Activated T-cell treated with anti-CD3 and anti-CD28 coated beads for 4 hours (primary cell): ENCODE measurements at places on chromosomes 4 and X.

GRCh38 chrX:340641-341423, 22.2 kb upstream of the GTPBP6 start:
- no peak for DNase-seq

GRCh38 chrX:118350706-118351105, 4.8 kb downstream of the WDR44 start:
- no peak for DNase-seq

DNA sequence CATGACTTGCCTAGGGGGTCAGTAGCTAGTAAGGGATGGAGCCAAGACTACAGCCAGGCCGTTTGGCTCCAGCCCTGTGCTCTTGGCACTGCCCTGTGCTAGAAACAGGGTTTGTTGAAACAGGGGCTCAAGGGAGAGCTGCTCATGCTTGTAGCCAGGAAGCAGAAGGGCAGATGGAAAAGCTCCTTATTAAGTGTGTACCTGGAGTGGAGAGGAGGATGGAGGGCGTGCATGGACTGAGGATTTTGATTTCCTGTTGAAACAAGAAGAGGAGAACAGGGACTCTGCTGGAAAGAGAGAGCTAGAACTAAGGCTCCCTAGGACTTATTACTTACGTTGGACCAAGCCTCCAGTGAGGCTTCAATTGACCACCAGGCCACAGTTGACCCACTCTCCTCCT, 363.0 kb downstream of the MID1IP1 start:
- no peak for DNase-seq

DNA sequence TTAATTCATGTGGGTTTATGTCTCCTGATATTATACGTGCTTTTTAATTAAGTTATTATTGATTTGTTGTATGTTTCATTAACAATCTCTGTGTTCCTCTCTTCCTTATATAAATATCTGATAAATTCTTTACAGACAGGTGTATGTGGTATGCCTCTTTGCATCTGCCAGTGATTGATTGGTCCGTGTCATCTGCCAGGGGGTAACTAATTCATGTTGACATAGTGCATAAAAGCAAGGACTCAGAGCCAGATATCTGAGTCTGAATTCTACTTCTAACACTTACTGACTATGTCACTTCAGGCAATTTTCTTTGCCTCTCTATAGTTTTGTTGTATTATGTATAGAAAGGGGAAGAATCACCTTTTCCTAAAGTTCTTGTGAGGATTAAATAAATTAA, 5.2 kb upstream of the AMBN start:
- DNase-seq, result no peak

- DNase-seq, result no peak
Measured at GRCh38 chr4:25879991-25880651, 17.3 kb upstream of the SEL1L3 start.

DNA sequence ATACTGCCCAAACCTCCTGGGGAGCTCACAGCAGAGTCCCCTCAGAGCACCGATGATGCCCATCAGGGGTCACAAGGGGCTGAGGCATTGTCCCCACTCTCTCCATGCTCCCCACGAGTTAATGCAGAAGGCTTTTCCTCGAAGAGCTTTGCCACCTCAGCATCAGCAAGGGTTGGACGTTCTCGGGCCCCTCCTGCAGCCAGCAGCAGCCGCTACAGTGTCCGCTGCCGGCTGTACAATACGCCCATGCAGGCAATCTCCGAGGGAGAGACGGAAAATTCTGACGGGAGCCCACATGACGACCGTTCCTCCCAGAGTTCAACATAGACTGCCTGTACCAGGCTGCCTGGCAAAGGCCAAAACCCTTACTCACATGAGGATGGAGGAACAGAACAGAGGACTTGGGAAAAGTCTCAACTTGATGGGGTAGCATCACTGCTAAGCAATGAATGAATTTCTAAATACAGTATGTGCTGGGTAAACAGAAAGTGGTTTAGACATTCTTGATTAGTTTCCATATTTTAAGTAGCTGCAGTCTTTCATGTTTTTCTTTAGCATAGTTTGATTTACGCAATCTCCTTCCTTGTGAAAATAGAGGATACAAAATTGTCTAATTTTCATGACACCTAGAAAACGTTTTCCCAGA, 5.0 kb upstream of the SCML1 start:
- DNase-seq, result no peak

DNA sequence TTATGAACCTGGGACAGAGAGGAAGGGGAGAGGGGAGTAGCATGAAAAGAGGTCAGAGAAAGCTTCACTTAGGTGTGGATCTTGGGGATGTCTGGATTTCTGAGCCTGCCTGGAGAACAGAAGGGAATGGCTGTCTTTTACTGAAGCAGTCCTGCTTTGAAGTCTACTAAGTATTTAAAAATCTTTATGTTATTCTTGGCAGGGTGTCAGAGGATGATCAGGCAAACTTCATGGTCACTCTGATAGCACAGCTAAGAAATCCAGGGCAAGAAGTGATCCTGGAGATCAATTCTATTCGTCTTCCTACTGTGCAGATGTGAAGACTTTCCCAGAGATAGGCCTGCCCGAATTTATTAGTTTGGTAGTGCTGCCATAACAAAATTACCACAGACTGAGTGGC, 464.4 kb upstream of the BOD1L1 start:
- DNase-seq, result no peak

DNA sequence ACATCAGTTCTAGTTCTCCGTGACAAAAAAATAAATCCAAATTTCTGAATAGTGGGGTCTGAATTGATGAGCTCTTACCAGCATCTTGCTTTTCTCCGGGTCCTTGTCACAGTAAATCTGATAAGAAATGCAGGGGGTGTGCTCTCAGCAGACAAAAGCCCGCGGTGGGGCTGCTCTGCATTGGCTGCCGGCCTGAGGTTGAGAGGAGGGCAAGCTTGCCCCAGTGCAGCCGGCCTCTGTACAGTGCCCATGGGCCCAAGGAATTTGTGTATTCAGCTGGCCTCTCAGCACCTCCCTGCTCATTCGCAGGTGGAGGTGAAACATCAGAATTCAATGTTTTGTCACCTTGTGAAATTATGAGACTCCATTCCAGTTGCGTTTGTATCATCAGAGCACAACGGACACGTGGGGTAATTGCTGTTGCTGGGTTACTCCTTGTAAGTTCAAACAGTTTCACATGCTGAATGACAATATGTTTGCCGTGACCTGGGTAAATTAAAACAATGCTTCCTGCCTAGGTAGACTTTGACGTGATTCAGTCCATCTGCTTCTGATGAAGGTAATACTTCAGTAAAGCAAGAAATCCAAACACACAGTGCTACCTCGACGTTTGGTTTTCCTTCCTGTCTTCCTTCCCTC, 596.4 kb downstream of the MID1IP1 start:
- DNase-seq, result no peak

- no peak for DNase-seq
Measured at GRCh38 chrX:32614707-32615106, 596.6 kb downstream of the DMD start.

- no peak for DNase-seq
Measured at GRCh38 chr4:135249024-135249423, 1047.4 kb upstream of the PABPC4L start.

DNA sequence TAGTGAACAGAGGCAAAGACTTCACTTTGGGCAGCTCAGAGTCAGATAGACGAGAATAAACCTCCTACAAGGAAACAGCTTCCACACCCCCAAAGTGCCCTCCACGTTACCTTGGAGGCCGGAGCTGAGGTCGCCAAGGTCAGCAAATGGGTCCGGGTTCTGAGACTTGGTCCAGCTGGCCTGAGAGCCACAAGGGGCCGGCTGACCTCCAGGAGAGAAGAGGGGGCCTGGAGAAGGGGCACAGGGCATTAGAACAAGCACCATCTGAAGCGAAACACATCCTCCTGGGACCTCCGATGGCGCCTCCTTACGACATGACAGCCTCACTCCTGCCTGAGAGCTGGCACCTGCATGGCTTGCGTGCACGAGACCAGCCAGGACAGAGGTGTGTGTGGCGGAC, 33.6 kb upstream of the CPLX1 start:
- no peak for DNase-seq

GRCh38 chrX:44580466-44580865, 37.8 kb upstream of the FUNDC1 start:
- DNase-seq, result no peak

GRCh38 chr4:932713-933070, 432 bp downstream of the TMEM175 start:
- no peak for DNase-seq

- no peak for DNase-seq
Measured at GRCh38 chrX:103565752-103566151, 19.6 kb upstream of the TCEAL4 start.

DNA sequence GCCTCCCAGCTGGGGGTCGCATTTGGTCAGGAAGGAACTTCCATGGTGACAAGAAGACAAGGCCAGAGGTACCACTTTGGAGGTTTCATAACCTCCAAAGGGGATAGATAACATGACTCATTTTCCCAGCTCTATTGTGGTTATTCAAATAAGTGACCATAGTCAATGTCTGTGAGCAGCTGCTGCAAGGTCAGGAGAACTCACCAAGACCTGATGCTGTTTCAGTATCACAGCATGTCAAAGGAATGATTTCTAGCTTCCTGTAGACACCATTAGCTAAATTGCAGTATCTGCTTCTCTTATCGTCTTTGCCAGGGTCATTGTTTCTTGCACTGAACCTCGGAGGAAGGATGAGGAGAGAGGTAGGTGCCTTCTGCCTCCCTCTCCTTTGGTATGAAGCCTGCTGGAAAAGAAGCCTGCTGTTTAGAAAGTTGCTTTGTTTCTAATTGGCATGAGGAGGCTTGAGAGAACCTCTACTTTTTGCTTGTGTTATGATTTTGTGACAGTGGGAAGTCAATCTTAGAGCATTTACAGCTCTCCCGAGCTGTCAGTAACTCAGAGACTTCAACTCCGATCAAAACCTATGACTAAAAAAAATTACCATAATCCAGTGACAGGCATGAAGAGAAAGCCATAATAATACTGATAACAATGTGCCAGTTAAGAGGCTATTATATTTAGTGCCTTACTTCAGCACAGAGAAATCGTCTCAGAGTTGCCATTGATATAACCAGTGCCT, 38.0 kb upstream of the GATB start:
- DNase-seq, result no peak

- DNase-seq, result no peak
Measured at GRCh38 chr4:93865650-93866049, 37.1 kb downstream of the ATOH1 start.

GRCh38 chrX:120301960-120302359, 9.3 kb downstream of the TMEM255A start:
- DNase-seq, result no peak

- DNase-seq, result no peak
Measured at GRCh38 chr4:22764183-22764582, 71.4 kb downstream of the GBA3 start.

- DNase-seq, result no peak
Measured at GRCh38 chrX:123357941-123358340, 173.9 kb downstream of the GRIA3 start.

DNA sequence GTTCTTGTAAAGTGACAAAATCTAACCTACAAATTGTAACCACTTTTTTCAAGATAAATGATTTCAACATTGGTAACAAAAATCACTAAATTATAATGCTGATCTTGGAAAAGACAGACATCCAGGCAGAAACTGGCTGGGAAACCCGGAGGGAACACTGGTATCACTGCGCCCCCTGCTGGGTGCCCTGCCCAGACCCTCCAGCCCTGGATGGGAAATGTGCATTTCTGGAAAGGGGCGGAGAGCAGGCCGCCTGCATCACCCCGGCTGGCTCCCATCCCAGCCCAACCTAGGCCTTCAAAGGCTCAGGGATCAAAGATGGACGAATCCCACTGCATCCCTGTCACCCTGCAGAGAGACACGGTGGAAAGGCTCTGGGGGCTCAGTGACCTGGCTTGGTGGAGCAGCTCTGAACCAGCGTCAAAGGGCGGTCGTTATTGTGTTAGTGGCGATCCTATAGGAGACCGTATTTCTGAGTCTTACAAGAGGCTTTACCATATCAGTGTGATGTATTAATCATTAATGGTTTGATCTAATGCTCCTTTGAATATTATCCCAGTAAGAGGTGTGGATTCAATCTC, 37.3 kb downstream of the ACOX3 start:
- DNase-seq, result peak; percentile 25

DNA sequence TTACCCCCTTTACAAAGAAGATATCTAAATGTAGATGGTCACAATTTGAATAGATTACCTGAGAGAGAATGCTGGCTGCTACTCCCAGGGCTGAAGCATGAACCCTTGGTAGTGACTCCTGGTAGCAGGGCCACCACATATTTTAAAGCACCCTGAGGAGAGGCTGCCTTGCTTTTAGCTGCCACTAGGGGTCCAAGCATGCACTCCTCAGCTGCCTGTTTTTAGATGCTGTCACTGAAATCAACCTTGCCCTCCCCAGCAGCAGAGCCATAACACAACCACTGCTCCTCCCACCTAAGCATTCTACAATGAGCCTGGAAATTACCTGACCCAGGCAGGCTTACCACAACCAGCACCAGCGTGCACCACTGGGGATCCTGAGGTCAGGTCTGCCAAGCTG, 850.9 kb downstream of the FAM133A start:
- no peak for DNase-seq

- no peak for DNase-seq
Measured at GRCh38 chr4:20960291-20960690, 260.0 kb downstream of the PACRGL start.

- DNase-seq, result no peak
Measured at GRCh38 chr4:52714597-52715254, 36.5 kb downstream of the ERVMER34-1 start.

- DNase-seq, result no peak
Measured at GRCh38 chr4:42341518-42342026, 55.7 kb upstream of the SHISA3 start.

- no peak for DNase-seq
Measured at GRCh38 chr4:18803781-18804180, 782.2 kb upstream of the LCORL start.

GRCh38 chr4:40350627-40351227, 15.6 kb downstream of the CHRNA9 start:
- DNase-seq, result no peak

DNA sequence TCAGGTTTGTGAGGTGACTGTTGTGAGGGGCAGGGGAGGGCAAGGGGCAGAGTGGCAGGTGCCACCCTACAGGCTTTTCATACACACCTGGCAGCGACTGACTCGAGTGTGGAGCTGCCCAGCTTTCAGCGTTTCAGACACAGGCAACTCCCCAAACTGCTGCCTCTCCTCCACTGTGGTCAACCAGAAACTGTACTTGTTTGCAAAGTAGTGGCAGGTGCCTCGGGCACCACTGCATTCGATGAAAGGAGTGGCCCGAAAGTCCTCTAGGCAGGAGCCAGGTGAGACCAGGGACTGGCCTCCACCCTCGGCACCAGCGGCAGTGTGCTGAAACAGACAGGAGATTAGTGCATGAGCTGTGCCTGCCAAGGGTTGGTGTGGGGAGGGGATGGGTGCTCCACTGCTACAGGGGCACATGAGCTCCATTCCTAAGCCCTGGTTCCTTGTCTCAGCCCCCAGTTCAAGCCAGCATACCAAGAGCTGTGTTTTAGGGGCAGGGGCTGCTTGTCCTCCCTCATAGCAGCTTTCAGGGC, 65.4 kb downstream of the ATG4A start:
- DNase-seq, result no peak

GRCh38 chr4:15318621-15319348, 109.0 kb upstream of the C1QTNF7 start:
- DNase-seq, result no peak

DNA sequence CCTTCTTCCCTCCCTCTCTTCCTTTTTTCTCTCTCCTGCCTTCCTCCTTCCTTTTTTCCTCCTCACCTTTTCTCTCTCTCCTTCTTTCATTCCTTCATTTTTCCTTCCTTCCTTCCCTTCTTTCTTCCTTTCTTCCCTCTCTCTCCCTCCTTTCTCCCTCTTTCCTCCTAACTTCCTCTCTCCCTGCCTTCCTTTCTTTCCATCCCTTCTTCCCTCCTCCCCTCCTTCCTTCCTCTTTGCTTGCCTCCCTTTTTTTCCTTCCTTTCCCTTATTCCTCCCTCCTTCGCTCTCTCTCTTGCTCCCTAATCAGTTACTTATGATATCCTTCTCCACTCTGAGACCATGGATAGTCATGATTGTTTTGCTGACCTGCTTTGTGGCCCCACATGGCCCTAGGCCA, 56.7 kb upstream of the PUDP start:
- no peak for DNase-seq
